T follicular helper cell (primary cell): ENCODE measurements at places on chromosomes 2 and 18.

DNA sequence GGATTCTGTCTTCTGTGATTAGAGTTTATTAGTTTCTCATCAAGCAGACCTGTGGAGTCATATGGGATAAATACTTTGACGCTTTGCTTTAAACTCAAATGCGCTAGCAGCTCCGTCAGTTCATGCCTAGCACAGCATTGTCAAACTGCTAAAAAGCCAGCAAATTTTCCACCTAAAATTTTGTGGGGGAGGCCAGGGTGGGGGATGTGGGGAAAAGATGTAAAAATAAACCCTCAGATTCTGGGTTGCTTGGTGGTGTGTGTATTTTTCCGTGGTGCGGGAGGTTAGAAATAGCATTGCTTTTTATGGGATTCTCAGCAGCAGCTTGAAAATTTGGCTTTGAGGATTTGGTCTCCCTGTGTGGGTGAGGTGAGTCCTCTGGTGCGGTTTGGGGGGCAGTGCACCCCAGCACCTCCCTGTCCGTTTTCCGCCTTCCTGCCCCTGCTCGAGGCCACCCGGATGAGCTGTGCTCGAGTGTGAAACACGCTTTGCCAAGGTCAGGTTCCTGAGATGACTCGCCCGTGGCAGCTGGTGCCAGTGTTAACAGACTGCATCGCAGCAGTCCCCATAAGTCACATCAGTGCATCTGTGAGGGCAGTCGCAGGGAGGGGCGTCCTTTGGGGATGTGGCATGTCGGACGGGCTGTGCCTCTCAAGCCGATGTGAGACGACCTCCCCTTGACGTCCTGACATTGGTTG lies 65.9 kb downstream of the LDLRAD4 start:
- DNase-seq: no peak

DNA sequence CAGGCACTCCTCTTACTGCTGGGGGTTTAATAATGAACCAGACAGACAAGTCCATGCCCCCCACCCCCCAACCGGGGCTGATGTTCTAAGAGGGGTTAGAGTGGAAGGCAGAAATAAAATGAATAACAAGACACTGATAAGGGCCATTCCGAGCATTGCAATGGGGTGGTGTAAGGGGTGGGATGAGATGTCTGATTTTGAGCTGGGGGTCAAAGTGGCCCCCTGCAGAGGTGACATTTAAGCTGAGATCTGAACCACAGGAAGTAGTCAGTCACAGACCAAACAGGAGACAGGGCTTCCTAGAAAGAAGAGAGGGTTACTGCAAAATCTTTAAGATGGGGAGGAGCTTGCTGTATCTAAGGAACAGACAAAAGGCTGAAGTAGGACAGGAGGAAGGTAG lies 180.6 kb upstream of the SH3BP4 start:
- no peak for DNase-seq

DNA sequence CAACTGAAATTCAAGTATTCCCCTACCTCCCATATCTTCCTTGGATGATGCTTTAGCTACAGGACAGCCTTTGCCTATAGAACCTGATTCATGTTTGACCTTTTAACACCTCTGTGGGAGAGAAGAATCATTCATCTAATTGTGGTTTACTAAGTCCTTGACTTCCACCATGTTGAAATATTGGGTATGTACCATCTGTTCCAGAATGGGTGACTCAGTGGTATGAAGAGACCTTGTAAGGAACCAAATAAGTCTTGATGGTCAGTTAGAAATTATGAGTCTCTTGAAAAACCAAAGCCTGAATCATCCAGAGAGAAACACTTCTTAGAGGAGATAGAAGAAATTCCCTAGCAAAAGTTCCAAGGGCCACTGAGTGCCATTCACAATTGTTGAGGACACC lies 27.5 kb downstream of the STAMBP start:
- DNase-seq: no peak

- DNase-seq: no peak
Observed at GRCh38 chr18:5628512-5629255, 84.9 kb upstream of the EPB41L3 start.

GRCh38 chr2:64698177-64698643 lies 44.5 kb upstream of the SERTAD2 start:
- DNase-seq: no peak

GRCh38 chr2:96265349-96265839 lies 403 bp downstream of the TMEM127 start:
- no peak for DNase-seq

GRCh38 chr18:59821983-59822382 lies 77.8 kb upstream of the PMAIP1 start:
- DNase-seq: no peak

DNA sequence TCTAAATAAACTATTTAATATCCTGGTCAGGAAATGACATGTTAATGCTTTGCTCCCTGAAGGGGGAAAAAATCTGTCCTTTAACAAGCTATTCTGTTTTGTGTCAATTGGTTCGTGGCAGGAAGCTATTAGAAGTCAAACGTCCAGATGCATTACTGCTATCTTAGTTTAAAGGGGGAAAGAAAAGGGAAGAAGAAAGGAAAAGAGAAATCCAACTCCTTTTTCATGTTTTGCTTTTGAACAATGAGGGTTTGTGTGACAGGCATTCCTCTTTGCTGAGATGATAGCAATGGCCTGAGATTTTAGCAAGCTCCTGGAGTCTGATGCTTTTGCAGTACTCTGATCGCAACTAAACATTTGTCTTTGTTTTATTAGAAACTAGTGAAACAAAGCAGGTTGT lies 24.6 kb downstream of the TRIB2 start:
- DNase-seq: no peak

GRCh38 chr2:12717191-12718014 lies 667 bp downstream of the TRIB2 start:
- DNase-seq: peak; percentile 62

DNA sequence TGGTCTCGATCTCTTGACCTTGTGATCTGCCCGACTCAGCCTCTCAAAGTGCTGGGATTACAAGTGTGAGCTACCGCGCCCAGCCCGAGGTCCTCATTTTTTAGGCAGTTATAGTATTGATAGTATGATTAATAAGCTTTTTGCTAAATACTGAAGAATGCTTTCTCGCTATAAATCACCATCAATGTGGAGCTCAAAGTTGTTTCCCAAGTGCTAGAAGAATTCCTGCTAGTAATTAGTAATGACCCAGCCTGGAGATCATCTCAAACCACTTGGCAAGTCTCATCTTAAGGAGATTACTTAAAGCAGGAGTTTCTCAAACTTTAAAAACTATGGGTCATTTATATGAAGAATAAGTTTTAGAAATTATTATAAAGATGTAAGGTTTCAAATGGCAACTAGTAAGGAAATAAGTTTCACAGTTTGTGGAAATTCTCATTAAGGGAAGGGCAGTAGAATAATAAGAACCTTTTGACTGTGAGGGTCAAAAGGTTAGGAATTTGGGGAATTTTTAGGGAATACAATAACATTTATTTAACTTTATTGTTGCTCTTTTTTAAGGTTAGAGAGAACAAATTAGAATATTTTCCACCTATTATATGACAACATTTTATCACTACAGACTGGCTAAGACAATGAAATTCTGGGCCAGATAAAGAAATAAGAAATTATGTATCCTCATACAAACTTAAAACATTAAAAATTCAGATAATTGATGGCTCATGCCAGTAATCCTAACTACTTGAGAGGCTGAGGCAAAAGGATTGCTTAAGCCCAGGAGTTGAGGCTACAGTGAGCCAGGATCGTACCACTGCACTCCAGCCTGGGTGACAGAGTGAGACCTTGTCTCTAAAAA lies 148.6 kb upstream of the MAP3K20 start:
- DNase-seq: no peak

- DNase-seq: peak; percentile 35
Observed at GRCh38 chr2:43221124-43221762, 5.2 kb downstream of the ZFP36L2 start.

- no peak for DNase-seq
Observed at GRCh38 chr2:162085090-162085891, 11.3 kb upstream of the DPP4 start.

DNA sequence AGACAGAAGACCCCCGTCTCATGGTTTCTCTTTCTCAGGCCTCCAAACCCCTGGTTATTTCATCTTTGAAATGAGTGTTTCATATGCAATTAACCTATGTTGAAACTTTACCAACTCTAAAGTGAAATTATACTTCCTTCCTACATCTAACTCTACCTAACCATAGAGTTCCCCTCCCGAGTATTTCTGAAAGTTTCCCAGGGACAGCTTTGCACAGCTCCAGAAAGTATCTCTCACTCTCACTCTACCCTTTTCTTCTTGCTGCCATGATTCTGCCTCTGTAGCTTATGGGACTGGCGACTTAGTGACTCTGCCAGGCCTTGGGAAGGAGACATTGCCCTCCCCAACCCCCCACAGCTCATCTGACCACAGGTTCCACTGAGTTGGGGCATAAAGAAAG lies 107.9 kb downstream of the B3GNT2 start:
- DNase-seq: no peak

- no peak for DNase-seq
Observed at GRCh38 chr2:231743376-231744116, 35.2 kb downstream of the PTMA start.

GRCh38 chr18:10500038-10500437 lies 25.8 kb upstream of the NAPG start:
- DNase-seq: no peak

GRCh38 chr2:41827354-41827971 lies 220.4 kb upstream of the PKDCC start:
- no peak for DNase-seq

DNA sequence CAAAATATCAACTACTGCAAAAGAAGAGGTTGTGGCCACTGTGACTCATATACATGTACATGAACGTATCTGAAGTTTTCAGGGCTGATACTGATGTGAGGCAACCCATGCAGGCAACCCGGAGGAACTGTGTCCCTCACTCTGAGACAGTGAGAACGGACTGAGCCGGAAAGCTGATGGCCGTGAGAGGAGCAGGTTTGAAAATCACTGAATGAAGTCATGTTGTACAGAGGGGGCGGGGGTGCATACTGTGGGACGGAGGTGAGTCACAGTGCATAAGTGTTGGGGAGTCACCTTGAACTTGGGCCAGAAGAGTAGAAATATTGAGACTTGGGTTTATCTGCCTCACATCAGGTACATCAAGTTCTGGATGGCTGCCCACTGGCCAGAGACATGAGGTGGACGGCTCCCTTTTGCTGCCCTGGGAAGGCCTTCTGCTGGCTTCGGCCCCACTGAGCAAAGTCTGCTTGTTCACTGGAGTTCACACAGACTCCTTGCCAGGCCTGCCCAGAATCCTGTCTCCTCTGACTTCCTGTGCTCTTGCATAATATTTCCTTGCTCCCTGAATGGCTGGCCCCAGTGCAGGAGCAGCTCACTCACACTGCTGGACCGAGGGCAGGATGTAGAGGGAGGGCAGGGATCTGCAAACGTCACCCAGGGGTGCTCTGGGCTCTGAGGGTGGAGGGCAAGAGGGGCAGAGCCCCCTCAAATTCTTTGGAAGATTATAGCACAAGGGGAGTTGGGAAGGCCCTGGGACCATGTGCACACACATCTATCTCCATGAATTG lies 18.1 kb downstream of the EPAS1 start:
- DNase-seq: no peak

DNA sequence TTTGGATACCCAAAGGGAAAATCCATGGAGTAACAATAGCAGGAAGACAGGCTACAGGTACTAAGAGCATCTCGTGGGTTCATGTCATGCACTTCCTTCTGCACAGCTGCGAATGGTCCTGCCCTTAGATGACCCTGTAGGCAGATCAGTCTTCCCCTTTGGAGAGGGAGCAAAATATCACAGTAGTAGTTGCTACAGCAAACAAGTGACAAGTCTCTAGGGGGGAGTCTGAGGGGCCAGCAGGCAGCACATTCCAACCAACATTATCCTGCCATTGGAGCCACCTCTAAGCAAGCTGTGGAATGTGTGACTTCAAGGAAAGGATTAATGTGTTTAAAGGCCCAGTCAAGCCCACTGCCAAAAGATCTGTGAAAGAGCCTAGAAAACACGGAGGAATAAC lies 273.2 kb upstream of the PARD3B start:
- no peak for DNase-seq

DNA sequence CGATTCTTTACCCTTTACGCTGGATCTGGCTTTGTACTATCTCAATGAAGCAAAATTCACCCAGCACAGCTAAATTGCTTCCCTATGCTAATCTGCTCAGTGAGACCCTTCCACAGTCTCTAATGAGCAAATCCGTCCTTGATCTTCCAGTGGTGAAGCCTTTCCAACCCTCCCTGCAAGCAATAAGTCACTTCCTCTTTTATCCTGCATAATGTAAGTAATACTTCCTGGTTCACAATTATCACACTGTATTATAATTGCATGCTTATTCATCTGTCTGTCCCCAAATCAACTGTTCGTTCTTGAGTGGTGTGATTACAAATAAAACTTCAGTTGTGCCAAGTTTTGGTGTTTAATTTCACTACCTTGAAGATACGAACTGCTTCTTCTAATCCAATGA lies 404.0 kb downstream of the ADCYAP1 start:
- DNase-seq: no peak

- no peak for DNase-seq
Observed at GRCh38 chr2:104746858-104747257, 107.1 kb upstream of the POU3F3 start.

DNA sequence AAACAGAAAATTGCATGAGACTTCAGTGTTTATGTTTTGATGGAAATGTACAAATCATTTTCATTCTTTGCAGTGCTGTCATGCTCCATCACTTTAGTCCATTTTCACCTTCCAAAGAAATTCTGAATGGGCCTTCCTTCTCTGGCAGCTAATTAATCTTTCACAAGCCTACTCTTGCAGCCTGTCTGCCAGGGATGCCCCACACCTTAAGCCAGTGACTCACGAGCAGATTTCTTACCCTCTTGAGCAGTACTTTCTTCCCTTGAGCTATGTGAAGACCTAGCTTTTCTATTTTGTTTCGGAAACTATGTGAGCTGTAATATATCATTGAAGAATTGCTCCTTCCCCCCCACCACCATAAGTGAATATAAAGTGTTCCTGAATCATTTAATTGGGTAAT lies 404.3 kb upstream of the VWC2L start:
- DNase-seq: no peak
